ENCODE measurements at places on chromosomes 12 and 14.

- DNase-seq: no peak
These were observed 182.2 kb downstream of the EXOC5 start for GRCh38 chr14:57086271-57087162.

- no peak for DNase-seq
These were observed 292.5 kb downstream of the ATP23 start for GRCh38 chr12:58233886-58234285.

GRCh38 chr12:1662761-1663439, 28.0 kb upstream of the ADIPOR2 start:
- peak; percentile 83 for DNase-seq

- DNase-seq: no peak
These were observed 50.8 kb downstream of the CATSPERB start for GRCh38 chr14:91681118-91681517.

All from HuH-7 (cell line).